G401 (cell line): ENCODE measurements at places on chromosomes 11 and 22. TPM values are rescaled to one million over a fixed set of nuclear protein-coding genes. Genes with fewer than 3 reads are reported as not detected.
A peak's percentile ranks its signal among the peaks of the same experiment; 100 is the strongest.

GRCh38 chr11:68816917-68817419 lies 24.7 kb downstream of the CPT1A start:
- DNase-seq, result no peak

- DNase-seq, result peak; percentile 24
Measured at GRCh38 chr11:123217897-123218296, 22.8 kb upstream of the CLMP start.

Gene OR8A1
- not detected in 2 replicates for total RNA-seq

Gene GGTLC3
- total RNA-seq, result not detected in 2 replicates

- DNase-seq, result no peak
Measured at GRCh38 chr11:30368394-30368793, 45.5 kb downstream of the ARL14EP start.

DNA sequence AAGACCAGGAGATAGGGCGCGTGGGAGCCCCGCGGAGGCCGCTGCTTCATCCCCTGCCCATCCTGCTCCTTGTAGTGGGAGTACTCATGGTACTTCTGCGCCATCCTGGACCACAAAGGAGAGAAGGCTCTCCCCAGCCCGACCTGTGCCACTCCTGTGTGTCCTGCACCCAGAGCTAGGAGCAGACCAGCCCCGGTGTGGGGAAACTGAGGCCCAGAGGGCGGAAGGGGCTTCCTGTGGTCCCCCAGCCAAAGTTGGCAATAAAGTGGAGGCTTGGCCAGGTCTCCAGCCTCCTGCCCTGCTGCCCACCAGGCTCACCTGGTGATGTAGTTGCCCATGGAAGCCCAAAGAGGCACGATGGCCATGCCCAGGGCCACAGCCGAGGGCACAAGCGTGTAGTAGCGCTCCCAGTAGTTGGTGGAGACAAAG lies 4.7 kb downstream of the UNC93B1 start:
- no peak for DNase-seq

Gene FGF19
- total RNA-seq, result not detected in 2 replicates

GRCh38 chr11:64787526-64788320 lies 9.4 kb upstream of the SF1 start:
- peak; percentile 58 for DNase-seq

DNA sequence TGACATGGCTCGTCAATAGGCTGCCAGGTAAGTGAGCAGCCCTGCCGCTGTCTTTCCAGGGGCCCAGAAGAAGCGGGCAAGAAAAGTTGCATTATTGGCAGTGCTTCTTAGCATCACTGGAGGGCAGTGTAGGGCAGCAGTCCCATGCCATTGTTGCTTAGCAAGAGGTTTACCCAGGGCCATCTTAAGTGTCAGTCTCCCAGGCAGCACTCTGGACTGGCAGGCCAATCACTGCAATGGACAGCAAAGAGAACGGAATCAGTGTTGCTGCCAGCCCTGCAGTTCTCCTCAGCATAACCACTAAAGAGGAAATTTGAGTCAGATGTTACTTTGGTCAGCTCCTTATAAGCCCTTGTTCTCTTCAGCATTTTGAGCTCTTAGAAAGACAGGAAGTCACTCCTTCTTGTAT lies 13.4 kb upstream of the GRK2 start:
- no peak for DNase-seq

GRCh38 chr11:12288212-12288930 lies 89.0 kb upstream of the PARVA start:
- DNase-seq, result peak; percentile 72

GRCh38 chr11:26287067-26287518 lies 44.8 kb upstream of the ANO3 start:
- no peak for DNase-seq

- DNase-seq, result peak; percentile 68
Measured at GRCh38 chr11:84524422-84525051, 1102.6 kb downstream of the DLG2 start.

- no peak for DNase-seq
Measured at GRCh38 chr22:24465566-24465965, 29.6 kb upstream of the UPB1 start.

- DNase-seq, result peak; percentile 4
Measured at GRCh38 chr11:65440831-65441499, 18.4 kb downstream of the NEAT1 start.

DNA sequence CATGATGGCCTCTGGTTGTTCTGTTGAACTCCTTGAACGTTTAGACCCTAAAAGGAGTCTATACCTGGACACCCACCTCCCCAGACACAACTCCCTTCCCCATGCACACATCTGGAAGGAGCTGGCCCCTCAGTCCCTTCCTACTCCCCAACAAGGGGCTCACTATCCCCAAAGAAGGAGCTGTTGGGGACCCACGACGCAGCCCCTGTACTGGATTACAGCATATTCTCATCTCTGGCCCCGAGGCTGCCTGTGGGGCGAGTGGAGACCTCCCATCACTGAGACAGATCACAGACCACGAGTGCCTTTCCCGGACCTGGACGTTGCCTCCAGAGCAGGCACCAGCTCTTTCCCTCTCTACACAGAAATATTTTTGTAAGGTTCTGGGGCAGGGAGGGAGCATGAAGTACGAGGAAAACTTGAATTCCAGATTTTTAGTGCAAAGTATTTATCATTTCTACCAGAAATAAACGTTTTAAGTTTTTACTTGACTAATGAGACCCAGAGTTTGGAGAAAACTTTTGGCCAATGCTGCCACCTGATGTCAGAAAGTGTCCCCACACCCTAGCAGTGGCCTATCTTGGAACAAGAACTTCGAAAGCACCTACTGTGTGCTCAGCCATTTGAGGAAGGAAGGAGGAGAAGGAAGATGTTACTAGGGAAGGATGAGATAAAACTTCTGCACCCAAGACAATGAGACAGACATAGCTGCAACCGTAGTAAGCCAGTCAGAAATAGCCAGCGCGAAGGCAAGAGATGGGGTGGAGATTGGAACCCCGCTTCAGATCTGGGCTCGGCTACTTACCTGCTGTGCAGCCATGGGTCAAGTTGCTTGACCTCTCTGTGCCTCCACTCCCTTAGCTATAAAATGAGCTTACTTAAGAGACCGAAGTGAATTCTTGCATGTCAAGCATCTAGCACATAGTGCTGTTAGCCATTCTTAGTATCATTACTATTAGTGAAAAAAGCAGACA lies 10.2 kb upstream of the POU2F3 start:
- no peak for DNase-seq

Gene TBX1
- 15.4 and 32.1 TPM in 2 replicates for total RNA-seq

DNA sequence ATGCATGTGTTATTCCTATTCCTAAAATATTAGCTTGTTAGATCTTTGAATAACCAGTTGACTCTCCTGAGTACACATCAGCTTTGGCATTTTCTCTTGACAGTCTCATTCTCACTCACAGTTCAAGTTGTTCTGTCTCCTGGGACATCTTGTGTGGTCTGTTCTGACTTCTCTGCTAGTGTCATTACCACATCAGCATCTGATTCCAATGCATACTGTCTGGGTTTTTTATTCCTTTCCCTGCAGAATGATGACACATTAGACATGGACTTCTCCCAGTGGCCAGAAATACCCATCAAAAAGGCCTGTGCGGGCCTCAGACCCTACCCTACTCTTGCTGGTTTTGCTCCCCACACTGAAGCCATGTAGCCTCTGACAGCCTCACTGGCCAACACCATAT lies 2.7 kb downstream of the ZNF74 start:
- DNase-seq, result no peak

GRCh38 chr22:44758344-44758973 lies 6.1 kb downstream of the ARHGAP8 start:
- DNase-seq, result peak; percentile 12

DNA sequence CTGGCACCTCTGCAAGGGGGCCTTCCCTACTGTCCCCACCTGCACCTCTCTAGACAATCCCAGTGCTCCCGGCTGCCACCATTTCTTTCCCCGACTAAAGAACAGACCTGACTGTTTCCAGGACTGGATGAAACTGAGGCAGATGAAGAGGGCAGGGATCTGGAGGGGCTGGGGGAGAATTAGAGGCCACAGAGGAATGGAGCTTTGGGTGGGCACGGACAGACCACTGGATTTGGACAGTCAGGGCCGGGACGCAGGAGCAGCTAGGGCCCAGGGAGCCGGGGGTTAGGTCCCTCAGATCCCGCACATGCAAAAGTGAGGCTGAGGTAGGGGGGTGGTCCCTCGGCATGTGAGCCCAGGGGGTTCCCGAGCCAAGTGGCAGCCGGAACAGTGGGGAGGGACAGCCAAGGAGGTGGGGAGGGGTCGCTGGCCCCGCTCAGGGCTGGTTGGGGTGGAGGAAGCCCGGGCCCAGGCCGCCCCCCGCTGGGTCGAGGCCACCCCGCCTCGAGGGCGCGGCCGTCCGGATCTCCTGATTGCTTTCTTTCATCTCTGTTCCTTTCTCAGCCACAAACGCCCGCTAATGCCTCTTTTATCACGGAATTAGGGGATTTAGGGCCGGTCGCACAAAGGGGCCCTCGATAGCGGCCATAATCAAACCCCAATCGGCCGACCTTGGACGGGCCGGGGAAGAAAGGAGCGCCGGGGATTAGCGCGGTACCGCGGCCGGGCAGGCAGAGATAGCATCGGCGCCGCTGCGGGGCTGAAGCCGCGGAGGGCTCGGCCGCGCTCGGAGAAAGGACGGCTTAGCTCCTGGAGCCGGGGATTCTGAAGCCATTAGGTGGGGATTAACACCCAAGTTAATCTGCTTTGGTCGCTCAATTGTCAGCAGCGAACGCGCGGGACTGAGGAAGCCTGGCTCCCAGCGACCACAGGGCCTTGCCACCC lies 9.3 kb downstream of the SLC25A1 start:
- peak; percentile 5 for DNase-seq

DNA sequence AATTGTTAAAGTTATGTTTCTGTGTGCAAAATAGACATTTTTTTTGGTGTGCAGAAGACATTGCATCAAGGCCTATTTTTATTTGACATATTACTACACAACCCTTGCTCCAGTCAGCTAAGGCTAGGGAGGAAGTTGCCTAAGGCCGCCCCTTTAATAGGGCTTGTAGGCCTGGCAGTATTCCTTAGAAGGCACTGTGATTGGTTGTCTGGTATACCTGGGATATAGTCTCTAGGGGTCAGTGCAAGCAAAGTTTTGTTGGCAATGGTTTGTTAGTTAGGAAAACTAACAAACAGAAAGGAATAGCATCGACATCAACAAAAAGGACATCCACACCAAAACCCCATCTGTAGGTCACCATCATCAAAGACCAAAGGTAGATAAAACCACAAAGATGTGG lies 16.9 kb downstream of the CCDC15 start:
- DNase-seq, result no peak

DNA sequence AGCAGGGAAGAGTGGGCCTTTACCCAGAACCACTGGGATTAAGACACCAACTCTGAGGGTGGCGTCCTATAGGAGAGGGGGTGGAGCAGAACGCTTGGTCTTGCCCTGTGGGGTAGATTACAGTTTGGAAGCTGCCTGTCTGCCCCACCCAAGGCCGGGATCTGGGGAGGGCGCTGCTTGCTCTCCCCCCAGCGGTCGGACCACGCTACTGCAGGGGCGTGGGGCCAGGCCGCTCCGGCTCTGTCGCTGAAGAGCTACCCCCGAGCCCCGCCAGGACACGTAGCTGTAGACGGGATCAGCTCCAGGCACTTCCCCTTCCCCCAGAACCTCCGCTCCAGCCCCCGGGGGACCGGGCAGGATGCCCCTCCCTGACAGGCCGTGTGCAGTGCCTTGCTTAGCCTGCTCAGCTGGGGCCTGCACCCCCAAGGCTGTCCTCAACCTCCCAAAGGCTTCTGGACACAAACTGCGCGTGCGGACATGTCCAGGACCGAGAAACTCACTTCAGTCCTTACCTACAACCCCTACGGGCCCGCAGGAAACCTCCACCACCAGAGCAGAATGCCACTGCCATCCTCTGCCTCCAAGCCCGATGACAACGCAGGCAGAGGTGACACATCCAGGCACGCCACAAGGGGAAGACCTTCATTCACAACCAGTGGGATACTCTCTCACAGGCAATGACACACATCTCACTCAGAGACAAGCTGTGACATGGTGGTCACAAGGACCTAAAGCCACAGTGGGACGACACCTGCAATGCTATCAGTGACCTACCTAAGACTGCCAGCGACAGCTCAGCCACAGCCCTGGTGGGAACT lies 3.6 kb downstream of the AHNAK start:
- peak; percentile 66 for DNase-seq

DNA sequence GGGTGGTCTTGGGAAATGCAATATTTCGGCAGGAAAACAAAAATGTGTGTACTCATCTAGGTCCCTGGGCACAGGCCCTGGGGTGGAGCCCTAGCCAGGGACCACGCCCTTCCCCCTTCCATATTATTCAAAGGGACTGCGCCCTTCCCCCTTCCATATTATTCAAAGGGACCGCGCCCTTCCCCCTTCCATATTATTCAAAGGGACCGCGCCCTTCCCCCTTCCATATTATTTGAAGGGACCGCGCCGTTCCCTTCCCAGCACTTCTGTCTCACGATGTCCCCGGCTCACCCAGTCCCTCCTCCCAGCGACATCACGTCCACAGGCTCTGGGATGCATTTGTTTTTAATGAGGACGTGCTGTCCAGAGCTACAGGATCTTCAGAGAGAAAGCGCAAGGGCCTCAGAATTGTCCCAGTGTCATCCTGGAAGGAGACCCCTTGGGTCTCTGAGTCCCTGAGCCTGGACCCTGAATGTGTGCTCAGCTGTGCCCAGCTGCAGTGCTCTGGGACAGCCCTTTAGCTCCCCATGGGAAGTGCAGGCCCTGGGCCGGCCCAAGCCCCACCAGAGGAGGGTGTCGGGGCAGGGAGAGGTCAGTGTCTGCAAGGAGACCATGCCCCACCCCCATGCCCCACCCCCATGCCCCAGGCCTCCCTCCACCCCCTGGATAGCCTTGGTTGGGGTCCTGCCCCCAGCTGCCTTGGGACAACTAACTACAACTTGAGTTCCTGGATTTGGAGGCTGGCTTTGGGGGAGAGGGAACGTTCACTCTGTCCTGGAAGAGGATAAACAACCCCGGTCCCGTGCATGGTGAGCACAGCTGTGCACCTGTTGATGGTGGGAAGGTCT lies 810.0 kb downstream of the BRD1 start:
- DNase-seq, result no peak

GRCh38 chr11:127057126-127057525 lies 56.6 kb upstream of the KIRREL3 start:
- DNase-seq, result no peak

- DNase-seq, result peak; percentile 59
Measured at GRCh38 chr22:38316364-38317121, 690 bp downstream of the CSNK1E start.

Gene RIMBP3C
- 0.47 and 0.49 TPM in 2 replicates for total RNA-seq

- DNase-seq, result no peak
Measured at GRCh38 chr11:9609002-9609759, 35.7 kb downstream of the WEE1 start.

- no peak for DNase-seq
Measured at GRCh38 chr11:12818333-12819015, 144.3 kb downstream of the TEAD1 start.

- DNase-seq, result no peak
Measured at GRCh38 chr11:67437082-67437808, at the start of gene PTPRCAP. Gene PTPRCAP (minus strand): TSS chr11:67437682. CDS start chr11:67437619, 63 bp downstream.
